ENCODE measurements at places on chromosomes 2 and 18. TPM values are rescaled to one million over a fixed set of nuclear protein-coding genes. Genes with fewer than 3 reads are reported as not detected.

GRCh38 chr18:39072970-39073369 is 1507.4 kb upstream of the CELF4 start:
- DNase-seq, result no peak

DNA sequence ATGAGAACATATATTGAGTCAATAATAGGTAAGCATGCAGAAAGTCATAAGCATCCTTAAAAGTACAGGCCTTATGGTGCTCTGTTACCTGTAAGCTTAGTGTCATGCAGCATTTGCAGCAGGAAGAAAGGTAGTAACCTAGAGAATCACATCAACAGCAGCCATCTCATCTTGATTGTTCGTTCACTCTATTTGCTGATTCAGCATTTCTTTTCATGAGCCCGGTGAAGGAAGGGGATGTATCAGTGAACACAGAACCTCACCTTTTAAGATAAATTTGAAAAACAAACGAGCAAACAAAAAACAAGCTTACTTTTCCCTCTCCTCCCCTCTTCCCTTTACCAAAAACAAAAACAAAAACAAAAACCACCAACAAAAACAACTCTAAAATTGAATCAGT is 89.9 kb downstream of the MIB1 start:
- no peak for DNase-seq

- no peak for DNase-seq
Observed at GRCh38 chr2:238895891-238896600, 48.2 kb downstream of the TWIST2 start.

GYPC gene
- 113 TPM for total RNA-seq

DNA sequence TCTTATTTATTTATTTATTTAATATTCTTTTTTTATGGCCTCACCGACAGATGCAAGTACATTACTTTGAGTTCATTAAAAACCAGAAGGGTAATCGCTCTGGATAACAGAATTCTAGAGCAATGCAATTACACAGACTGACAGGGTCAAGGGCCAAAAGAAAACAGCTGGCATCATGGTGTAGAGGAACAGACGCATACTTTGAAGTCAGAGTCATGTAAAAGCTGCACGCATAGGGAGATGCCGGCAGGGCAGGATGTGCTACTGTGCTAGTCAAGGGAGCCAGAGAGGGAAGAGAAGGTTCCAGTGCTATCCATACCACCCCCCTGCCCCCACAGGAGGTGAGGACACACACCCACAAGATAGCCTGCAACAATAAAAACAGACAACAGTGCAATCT is 115.2 kb upstream of the TFCP2L1 start:
- no peak for DNase-seq

DNA sequence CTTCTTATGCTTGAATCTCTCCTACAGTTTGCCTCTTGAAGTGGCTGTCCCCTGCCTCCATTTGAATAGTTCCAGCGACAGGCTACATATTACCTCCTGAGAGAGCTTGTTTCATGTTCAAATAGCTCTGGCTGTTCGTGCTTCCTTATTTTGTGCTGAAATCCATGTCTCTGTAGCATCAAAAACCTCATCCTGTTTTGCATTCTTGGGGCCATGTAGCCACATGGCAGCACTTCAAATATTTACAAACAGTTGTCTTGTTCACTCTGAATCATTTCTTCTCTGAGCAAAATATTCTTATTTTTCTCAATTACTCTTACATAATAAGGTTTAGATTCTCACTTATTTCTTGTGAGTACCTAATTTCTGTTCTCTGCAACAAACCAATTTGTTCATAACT is 1243.1 kb upstream of the NXPH2 start:
- DNase-seq, result no peak
